ENCODE measurements at places on chromosomes 16 and 17.
A peak's percentile ranks its signal among the peaks of the same experiment; 100 is the strongest.

- no peak for DNase-seq
Observed at GRCh38 chr16:84675423-84675822, 24.4 kb upstream of the USP10 start.

DNA sequence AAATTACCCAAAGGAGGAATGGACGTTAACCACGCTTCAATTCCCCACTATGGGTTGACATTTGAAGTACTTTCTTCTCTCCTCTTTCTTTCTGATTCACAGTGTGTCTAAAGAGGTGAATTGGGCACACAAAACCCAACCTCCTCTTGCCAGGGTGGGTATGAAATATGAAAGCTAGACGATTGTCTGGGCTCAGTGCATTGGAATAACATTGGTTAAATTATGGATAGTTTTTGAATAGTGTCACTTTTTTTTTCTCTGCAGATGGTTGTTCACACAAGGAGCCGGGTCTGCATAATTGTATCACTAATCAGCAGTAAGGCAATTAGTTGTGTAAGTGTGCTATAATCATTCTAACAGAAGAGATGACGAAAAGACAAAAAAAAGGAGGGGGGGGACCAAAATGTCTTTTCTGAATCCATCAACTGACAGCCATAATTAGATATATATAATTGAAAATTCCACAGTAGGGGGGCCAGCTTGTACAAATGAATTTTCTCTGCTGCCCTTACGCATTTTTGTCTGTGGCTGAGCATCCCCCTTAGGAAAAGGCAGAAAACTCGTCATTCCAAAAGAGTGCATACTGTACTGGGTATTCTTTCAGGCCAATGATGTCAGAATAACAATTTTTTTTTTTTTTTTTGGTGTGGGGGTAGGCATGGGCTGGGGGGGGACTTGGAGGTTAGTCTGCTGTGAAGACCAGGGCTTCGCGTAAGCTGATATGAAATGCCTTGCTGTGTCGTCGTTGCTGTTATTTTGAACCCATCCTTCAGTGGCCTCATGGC, 307.5 kb upstream of the SALL1 start:
- DNase-seq, result no peak

DNA sequence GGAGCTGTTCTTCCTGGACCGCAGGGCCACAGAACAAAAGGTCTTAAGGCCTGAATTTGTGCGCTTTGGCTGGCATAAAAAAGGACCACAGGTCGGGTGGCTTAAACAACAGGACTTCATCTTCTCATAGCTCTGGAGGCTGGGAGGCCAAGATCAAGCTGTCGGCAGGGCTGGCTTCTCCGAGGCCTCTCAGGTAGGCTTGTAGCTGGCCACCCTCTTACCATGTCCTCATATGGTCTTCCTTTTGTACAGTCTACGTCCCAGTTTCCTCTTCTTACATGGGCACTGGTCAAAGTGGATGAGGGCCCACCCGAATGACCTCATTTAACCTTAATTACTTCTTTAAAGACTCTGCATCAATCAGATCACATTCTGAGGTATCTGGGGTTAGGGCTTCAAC, 257.6 kb downstream of the CBLN1 start:
- no peak for DNase-seq

- DNase-seq, result no peak
Observed at GRCh38 chr17:37417852-37418251, 11.2 kb downstream of the TADA2A start.

- DNase-seq, result no peak
Observed at GRCh38 chr16:46739934-46740333, 8.2 kb downstream of the MYLK3 start.

DNA sequence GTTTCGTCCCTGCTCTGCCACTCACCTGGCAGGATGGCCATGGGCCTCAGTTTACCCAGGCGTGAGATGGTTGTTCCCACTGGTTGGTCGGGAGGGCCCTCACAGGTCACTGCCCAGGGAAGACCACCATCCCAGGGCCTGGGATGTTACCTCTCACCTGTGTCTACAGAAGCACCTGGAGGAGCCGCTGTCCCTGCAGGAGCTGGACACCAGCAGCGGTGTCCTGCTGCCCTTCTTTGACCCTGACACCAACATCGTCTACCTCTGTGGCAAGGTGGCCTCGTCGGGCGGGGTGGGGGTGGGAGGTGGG, 4.1 kb downstream of the CORO1A start:
- DNase-seq, result no peak

- DNase-seq, result no peak
Observed at GRCh38 chr16:58773870-58774269, 39.8 kb upstream of the GOT2 start.

GRCh38 chr16:81810894-81811538, 31.9 kb downstream of the PLCG2 start:
- no peak for DNase-seq

GRCh38 chr17:81794509-81794908, 9.4 kb upstream of the GCGR start:
- no peak for DNase-seq

DNA sequence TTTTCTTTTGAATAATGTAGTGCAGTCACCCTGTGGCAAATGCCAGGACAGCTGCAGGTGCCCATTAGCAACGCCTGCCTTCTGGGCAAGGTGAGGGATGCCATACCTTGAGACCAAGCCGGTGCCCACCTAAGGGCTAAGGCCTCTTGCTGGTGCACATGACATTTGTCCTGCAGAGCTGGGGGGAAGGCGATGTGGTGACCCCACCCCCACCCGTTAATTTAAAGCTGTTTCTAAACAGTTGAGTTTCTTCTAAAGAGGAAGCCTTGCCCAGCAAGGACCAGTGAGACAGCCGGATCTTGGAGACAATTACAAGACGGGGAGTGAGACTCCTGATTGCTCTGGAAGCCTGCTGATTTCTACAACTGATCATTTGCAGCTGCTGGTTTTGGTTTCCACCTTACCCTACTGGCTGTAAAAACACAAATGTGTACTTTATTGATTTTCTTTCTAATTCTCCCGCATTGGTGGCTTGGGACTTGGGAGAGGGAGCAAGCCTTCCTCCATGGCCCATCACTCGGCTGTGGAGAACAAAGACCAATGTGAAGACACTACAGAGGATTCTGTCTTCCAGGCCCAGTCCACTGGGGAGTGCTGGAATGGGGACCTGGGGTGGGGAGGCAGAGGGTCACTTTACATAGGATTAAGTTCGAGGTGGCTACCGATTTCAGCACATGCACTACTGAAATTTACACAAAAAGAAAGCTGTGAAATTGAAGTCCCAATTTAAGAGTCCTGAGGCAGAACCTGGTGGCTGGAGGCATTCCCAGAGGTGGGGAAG, 2.7 kb downstream of the CDK5R1 start:
- no peak for DNase-seq

DNA sequence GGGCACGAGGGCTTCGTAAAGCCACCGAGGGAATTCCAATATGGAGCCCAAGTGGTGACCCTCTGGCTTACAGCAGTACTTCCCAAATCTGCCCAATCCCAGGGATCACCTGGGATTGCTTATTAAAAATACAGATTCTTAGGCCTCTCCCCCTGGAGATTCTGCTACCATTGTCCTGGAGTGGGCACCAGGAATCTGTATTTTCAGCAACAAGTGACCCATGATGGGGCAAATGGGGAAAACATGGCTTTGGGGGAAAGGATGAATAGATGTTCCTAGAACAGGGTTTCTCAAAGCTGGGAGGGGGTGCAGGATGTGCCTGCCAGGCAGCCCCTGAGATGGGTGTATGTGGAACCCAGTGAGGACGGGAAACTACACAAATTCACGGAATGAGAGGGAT, 40.6 kb downstream of the EMP2 start:
- no peak for DNase-seq

- peak; percentile 49 for DNase-seq
Observed at GRCh38 chr17:74864866-74865395, 5.2 kb upstream of the GRIN2C start.

DNA sequence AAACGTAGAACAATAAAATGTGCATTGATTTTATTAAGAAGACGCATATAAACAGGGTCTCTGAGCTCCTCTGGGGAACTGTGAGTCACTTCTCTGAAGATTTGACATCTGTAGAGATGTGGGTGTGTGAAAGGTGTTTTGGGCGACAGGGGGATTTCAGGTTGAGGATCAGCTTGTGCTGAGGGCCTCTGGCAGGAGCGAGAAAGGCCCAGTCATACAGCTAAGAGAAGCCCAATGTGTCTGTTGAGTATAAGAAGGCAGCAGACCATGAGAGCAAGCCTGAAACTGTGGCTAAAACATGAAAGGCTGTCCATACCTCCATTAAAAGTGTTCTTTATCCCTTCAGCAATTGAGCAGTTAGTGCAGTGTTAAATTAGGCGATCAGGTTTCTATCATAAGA, 406.5 kb upstream of the MON1B start:
- DNase-seq, result no peak

DNA sequence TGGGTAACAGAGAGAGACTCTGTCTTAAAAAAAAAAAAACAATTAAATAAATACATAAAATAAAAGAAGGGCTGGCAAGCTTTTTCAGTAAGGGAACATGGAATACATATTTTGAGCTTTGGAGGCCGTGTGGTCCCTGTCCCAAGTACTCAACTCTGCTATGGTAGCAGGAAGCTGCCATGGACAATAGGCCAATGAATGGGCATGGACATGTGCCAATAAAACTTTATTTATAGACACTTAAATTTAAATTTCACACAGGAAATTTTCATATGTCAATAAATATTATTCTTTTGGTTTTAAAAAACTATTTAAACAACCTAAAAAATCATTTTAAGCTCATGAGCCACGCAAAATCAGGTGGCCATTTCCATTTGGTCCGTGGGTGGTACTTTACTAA, 3.8 kb downstream of the OTOA start:
- no peak for DNase-seq

DNA sequence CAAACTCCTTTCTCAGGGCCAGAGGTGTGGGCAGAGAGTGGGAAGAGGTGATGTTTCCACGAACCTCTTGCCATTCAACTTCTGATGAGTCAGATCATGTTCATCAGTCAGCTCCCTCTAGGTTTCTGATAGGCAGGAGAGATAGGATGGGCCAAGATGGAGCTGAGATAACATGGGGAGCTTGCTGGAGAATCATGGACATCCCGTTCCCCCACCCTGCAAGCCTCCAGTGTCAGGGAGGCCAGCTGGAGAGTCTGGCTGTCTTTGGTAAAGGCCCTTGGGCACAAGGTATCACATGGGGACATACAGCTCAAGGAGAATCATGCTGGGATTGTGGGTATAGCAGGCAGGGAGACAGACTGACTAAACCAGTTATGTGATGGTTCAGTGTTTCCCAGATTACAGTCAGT, 136.0 kb upstream of the IRX3 start:
- DNase-seq, result no peak

- DNase-seq, result no peak
Observed at GRCh38 chr17:67385122-67385988, 8.3 kb downstream of the PITPNC1 start.

- no peak for DNase-seq
Observed at GRCh38 chr16:10668322-10669045, 26.2 kb downstream of the TEKT5 start.

DNA sequence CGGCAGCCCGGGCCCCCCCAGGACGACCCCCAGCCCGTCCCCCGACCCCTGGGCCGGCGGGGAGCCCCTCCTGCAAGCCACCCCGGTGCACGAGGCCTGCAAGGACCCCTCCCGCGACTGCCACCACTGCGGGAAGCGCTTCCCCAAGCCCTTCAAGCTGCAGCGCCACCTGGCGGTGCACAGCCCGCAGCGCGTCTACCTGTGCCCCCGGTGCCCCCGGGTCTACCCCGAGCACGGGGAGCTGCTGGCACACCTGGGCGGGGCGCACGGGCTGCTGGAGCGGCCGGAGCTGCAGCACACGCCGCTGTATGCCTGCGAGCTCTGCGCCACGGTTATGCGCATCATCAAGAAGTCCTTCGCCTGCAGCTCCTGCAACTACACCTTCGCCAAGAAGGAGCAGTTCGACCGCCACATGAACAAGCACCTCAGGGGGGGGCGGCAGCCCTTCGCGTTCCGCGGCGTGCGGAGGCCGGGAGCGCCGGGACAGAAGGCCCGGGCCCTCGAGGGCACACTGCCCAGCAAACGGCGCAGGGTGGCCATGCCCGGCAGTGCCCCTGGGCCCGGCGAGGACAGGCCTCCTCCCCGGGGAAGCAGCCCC, 15.6 kb upstream of the ZFPM1 start:
- DNase-seq, result peak; percentile 42

- DNase-seq, result no peak
Observed at GRCh38 chr16:59886021-59886420, 1151.9 kb upstream of the GOT2 start.

GRCh38 chr16:57822856-57823255, 20.6 kb upstream of the KIFC3 start:
- no peak for DNase-seq

- no peak for DNase-seq
Observed at GRCh38 chr17:27218041-27218440, 75.9 kb upstream of the WSB1 start.

DNA sequence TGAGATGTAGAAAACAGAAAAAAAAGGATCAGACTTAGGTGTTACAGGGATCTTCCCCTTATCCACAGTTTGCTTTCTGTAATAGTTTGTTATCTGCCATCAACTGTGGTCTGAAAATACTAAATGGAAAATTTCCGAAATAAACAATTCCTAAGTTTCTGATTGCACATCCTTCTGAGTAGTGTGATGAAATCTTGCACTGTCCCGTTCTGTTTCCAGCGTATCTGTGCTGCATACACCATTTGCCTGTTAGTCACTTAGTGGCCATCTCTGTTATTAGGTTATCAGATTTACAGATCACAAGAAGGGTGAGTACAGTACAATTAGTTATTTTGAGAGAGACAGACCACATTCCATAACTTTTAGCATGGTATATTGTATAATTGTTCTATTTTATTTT, 185.6 kb upstream of the CPHXL start:
- DNase-seq, result no peak

DNA sequence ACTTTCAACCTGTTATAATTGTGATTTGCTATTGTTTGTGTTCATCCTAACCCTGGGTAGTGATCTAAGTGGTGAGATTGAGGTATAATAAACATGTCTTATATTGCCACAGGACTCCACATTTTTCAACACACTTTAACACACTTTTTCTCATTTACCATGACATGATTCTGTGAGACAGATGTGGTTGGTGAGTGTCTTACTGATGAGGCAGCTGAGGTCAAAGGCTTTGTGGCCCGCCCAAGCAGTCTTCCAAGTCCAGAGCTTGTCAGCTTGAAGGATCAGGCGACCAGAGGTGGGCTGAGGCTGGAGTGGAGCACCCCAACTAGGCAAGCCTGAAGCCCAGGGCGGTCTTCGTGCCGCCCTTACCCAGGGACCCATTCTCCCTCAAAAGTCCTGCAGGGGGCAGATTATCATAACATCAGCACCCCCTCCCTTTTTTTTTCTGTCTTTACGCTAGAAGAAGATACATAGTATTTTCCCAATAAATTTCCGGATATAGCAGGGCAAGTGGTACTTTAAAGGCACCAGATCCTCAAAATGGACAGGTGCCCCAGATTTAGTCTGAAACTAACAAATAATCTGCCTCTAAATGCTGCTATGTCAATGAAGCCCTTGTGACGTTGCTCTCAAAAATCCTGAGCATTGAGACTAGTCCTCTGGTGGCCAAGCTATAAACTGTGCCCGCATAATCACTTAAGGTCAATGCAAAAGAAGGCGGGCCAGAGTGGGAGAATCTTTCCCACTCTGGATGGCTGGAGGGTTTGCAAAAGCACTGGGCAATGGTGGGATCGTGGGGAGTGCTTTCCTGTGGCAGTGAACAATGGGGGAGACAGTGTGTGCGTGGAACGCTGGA, 21.1 kb downstream of the KCTD19 start:
- DNase-seq, result no peak

- DNase-seq, result no peak
Observed at GRCh38 chr16:14419817-14420216, 210.2 kb downstream of the PARN start.
